ENCODE measurements at places on chromosomes 12 and 14.

DNA sequence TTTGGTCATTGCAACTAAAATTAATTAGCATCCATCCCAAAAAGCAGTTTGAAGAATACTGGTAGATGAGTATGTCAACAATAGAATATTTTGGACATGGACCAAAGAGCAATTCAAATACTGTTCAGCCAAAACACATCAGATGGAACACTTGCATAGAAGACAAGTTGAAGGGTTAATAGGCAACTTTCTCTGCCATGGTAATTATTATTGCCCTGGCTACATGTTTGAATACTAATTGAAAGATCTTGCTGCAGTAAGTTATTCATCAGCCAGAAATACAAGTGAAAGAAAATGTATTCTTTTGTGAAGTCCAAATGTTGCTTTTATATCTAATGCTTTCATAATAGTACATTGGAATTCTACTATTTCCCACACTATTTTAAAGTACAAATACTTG is 10.1 kb downstream of the ANO6 start:
- DNase-seq, result no peak

DNA sequence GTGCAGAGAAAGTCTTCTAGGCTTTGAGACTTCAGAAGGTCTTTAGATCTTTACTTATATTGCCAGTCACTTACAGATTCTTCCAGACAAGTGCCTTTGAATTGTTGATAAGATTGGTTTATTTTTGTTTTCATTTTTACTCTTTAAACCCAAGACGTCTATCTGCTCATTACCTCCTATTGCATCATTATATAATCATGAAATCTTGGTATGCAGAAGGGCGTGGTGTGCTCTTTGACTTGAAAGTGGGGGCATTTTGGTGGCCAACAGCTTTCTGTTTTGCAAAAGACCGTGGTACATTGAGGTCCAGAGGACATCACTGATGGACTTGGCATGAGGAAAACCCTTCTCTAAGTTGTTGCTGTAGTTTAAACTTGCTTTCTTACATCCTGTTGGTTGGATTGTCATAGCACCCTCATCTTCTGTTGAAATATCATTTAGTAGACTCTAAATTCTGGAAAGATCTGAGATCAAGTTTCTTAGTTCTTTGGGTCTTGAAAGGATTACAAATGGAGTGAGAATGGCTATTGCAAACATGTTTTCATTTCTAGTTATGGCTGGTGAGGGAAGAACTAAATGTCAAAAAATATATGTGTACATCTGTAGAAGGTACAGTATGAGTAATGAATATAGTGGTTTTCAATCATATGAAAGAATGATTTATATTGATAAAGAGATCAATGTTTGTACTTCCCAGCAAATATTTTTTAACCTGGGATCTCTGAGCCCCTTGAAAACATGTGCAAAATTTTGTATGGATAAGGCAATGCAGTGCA is 441.8 kb downstream of the NRXN3 start:
- DNase-seq, result no peak

GRCh38 chr12:12273291-12273957 is 6.6 kb upstream of the LRP6 start:
- DNase-seq, result no peak

GRCh38 chr14:94393474-94393873 is 5.1 kb upstream of the SERPINA1 start:
- no peak for DNase-seq

DNA sequence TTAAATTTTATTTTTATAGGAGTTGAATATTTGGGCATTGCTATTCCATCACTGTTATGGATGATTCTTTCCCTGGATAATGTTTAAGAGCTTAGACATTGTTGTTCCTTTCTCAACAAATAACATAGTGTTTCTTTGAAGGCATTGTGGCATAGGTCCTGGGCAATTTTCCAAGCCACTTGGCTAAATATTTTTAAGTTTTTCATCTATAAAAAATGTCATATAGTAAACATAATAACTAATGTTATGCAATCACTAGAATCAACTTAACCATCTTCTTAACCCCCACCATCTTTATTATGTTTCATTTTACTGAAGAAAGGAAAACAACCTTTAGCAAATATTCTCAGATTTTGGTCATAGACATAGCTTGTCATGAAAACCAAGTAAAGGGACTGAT is 600.6 kb upstream of the LMO3 start:
- DNase-seq, result no peak

DNA sequence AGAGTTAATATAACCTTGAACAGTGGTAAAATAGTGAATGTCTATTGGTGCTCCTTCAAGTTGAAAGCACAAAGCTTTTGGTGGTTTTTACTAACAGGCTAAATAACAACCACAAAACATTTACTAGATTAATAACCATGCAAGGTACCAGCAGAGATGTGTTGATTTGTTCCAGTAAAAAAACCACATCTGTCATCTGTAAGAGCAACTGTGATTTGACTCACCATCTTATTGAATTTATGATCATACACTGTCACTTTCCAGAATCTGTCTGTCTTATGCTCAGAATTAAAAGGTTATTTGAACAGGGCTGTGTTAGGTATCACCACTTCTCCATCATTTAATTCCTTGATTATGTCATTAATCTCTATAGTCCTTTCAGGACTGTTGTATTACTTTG is 107.0 kb upstream of the PTHLH start:
- no peak for DNase-seq

- no peak for DNase-seq
Measured at GRCh38 chr14:58677517-58677916, 39.8 kb downstream of the DACT1 start.

DNA sequence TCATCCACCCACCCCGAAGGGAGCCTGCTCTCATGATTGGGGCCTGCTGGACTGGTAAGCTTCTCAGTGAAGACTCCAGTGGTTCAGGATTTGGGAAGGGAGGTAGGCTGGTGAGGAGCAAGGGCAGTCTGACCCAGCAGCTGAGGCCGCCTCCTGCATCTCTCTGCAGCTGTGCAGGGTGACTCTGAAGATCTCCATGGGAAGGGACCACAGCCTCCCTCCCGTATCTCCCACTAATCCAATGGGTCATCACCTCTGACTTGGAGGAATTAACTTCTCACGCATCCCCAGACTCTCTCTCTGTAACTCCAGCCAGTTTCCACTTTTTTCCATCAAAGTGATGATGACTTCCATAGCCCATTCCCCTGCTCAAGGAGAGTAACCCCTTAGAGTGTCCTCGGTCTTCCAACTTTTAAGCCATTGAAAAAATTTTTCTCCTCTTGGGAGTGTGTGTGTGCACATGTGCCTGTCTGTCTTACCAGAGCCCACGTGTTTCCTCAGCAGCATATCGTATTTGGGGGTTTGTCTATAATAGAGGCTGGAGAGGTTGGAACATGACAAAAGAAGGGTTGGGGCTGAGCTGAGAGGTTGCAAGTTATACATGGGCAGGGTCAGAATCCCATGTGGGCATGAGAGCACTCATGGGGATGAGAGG is 11.3 kb downstream of the CLSTN3 start:
- no peak for DNase-seq

- no peak for DNase-seq
Measured at GRCh38 chr12:3253682-3254275, 176.6 kb downstream of the TSPAN9 start.

DNA sequence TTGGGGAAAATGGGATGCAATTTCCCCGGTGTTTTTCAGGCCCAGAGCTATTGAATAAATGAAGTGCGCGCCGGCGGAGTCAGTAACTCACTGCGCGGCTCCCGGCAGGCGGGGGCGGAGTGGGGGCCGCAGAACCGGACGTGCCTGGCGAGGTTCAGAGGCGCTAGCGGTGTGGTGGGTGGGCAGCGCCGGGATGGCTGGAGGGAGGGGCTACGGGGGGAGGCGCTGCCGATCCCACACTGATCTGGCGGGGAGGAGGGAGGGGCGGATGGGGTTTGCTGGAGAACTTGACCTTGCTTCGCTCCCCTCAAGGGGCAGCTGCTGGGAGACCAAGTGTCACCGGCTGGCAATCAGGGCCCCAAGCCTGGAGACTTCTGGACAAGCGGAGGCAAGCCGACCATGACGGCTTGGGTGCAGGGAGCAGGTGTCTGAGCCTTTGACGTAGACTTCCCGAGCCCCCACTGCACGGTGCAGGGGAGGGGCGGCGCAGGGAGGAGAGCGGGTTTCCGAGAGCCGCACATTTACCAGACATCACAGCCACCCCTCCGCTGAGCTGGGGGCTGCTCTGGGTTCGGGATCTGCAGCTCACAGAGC is 174.1 kb upstream of the RTL1 start:
- peak; percentile 58 for DNase-seq
